ENCODE measurements at places on chromosomes 3 and 15.
A peak's percentile ranks its signal among the peaks of the same experiment; 100 is the strongest.

GRCh38 chr15:84894736-84895425 lies 10.4 kb downstream of the SLC28A1 start:
- no peak for DNase-seq

DNA sequence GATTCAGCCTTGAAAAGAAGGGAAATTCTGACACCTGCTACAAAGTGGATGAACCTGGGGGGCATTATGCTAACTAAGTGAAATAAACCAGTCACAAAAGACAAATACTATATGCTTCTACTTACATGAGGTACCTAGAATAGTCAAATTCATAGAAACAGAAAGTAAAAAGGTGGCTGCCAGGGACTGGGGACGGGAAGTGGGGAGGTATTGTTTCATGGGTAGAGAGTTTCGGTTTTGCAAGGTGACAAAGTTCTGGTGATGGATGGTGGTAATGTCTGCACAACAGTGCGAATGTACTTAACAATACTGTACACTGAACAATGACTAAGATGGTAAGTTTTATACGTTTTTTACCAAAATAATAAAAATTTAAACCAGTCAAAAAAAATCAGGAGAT lies 4.8 kb downstream of the IDH2 start:
- no peak for DNase-seq

- no peak for DNase-seq
These were observed 439.4 kb upstream of the RBMS3 start for GRCh38 chr3:28841441-28841840.

GRCh38 chr15:73087098-73087497 lies 34.8 kb downstream of the NEO1 start:
- DNase-seq, result no peak

- DNase-seq, result peak; percentile 59
These were observed 76.8 kb downstream of the BDH1 start for GRCh38 chr3:197478746-197479668.

DNA sequence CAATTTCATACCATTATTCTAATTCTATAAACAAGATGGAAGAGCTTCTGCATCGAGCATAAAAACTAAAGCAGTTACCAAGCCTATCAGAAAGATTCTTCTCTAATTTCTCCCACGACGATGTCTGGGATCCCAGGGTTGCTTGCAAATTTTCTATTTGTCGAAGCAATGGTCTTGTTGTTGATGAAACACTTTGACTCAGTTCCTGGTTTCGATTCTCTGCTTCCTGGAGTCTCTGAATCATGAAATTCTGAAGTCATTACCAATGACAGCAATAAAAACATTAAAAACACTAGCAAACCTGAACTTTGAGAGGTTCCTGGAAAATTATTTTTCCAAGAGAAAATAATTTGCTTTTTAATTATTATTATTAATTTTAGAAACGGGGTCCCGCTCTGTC lies 18.7 kb downstream of the TMF1 start:
- no peak for DNase-seq

DNA sequence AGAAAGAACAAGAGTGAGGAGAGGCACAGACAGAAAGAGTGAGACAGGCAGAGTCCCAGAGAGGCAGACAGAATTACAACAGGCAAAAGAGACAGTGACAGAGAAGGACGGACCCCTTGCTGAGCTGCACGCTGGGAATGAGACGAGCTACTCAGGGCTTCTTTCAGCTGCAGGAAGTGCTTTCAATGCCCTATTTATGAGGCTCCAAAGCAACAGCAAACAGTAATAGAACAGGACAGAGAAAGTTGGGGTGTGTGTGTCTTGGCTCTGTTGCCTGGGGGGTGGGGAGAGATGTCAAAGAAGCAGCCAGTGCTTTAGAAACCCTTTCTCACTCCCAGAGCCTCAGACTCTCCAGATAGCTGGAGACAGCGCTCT lies 502 bp upstream of the TIMP4 start:
- DNase-seq, result no peak

DNA sequence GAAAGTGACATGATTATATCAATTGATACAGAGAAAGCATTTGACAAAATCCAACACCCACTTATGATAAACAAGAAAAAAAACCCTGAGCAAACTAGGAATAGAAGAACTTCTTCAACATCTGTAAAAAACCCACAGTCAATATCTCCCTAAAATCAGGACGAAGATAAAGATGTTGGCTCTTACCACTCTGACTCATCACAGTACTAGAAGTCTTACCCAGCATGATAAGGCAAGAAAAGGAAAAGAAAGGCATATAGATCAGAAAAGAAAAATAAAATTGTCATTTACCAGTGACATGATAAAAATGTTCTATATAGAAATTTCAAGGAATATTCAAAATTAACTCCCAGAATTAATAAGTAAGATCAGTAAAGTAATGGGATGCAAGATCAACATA lies 7.2 kb upstream of the FBXW12 start:
- DNase-seq, result no peak

DNA sequence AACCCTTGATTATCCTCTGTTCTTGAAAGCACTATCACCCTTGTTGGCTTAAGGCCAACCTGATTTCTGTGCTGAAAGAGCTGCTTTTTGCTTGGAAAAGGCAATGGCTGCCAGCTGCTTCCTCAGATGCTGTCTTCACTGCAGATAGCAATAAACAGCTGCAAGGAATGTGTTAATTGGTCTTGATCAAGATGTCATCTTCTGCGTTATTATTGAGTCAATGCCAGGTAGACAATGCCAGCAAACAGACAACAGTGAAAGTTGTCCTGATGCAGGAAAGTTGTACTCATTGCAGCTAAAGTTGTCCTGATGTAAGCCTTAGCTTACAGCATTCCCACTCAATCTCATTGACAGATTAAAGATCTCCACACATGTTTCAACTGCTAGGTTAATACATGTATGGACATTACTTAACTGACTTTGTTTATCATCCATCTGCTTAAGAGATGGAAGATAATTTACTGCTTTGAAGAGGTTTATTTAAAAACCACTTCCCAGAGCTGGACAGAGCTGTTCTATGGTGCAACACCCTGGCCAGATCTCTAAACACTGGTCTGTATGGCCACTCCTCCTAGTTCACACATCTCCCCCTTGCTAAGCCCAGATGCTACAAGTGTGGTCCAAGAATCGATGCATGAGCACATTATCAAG lies 251.0 kb upstream of the MCTP2 start:
- no peak for DNase-seq

GRCh38 chr3:5087209-5087608 lies 34.9 kb upstream of the ARL8B start:
- DNase-seq, result no peak

GRCh38 chr3:106059953-106060517 lies 191.2 kb upstream of the CBLB start:
- no peak for DNase-seq

DNA sequence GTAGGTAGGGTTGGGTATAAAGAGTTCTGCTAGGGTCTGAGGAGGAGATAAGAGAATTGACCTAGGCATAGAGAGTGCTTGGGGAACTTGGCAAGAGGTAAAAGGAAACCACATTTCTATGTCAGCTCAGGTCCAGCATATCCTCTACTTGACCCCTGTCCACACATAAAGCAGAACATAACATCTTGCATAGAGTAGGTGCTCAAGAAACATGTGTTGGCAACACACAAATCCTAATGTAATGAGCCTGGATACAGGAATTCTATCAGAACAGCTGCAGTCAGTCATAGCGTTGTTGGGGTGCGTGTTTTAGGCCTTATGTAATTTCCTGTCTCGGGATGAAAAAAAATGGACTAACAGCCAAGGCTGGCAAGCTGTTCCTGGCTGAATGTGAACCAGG lies 35.0 kb upstream of the PLCL2 start:
- DNase-seq, result peak; percentile 79

DNA sequence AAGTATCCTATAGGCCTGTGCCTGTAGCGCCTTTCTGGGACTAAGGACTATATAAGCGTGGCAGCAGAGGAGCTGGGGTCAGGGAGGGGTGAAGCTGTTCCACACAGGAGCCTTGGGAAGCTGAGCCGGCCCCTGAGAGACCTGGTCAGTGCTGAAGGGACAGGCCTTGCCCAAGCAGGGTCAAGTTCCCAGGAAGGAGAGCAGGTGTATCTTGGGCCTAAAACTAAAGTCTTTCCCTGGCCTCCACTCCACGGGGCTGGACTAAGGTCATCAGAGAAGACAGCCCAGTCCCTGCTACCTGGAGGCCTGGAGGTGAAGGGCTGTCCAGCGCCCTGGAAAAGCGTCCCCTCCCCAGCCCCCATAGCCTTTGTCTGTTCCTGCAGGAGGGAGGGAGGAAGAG lies 23.9 kb upstream of the NR2C2 start:
- no peak for DNase-seq

GRCh38 chr15:93469994-93470393 lies 381.0 kb upstream of the RGMA start:
- no peak for DNase-seq

GRCh38 chr3:55189359-55189801 lies 261.5 kb upstream of the LRTM1 start:
- DNase-seq, result peak; percentile 94

DNA sequence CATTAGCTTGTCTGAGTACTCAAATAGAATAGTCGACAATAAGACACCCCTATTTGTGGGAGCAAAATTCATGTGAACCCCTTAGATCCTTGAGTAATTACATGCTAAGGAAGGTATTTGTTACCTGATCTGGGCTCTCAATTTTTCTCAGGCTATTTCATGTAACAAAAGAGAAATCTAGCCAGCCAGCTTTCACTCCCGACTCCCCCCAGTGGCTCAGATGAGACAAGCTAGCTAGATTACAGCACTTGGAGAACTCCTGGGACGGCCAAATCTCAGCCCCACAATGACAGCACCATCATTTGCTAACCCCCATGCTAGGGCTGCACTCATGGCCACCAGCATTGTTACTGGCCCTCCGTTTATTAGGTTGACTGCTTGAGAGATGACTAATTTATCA lies 41.3 kb downstream of the GLDN start:
- peak; percentile 43 for DNase-seq

DNA sequence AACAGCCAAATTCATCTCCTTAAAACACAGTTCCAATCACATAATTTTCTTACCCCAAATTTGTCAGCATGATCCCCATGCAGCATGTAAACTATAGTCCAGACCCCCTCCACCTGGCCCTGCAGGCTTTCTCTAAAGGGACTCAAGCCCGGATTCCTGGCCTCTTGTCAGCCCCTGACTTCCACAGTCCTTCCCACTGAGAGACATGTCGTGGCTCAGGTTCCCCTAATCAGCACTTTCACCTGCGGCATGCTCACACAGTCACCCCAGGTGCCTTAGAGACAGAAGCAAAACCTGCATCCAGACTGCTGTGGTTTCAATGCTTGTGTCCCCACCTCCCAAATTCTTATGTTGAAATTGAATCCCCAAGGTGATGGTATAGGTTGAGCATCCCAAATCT lies 372.7 kb upstream of the ATP10A start:
- DNase-seq, result no peak

DNA sequence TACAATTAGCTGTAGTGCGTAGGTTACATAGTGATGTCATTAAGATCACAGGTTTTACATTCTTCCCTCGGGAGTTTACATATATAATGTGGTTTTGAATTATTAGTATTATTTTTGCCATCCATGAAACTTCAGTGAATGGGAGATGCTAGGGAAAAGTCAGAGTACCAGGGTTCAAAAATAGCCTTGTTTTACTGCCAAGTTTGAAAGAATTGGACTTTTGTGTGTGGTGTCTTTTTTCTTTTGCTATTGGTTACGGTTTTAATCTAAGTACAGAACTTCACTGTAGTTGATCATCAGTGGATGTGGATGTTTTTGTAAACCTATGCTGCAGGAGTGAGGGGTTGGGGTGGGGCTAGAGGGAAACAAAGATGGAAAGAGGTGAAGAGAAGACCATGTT lies 20.7 kb downstream of the SLC25A26 start:
- no peak for DNase-seq

DNA sequence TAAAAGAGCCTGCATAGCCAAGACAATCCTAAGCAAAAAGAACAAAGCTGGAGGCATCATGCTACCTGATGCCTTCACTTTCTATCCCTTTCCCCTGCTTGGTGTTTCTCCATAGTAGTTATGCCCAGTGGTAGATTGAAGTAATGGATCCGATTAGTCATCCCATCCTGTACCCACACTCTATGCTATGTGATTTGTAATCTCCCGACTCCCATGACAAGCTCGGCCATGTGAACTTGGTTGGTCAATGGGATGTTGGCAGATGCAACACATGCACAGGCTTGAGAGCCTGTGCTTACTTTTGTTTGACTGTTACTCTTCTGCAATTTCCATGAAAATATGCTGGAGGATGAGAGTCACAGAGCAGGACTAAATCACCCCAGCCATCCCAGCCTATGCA lies 334.9 kb upstream of the DPH6 start:
- DNase-seq, result no peak

DNA sequence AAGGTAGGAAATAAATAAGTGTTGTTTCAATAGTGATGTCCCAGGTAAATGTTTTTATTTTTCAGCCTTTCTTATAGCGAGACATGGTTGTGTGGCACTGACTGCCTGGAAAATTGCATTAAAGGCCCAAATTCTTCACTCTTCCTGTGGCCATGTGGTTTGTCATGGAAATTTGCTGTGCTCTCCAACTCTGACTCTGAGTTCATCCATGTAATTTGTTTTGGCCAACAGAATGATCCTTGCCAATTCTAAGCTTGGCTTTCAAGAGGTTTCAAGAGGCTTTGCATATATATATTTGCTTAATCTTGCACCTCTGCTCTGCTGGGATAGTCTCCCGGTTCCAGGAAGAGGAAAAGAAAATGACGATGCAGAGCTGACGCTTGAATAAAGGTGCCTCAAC lies 107.5 kb upstream of the ARHGEF26 start:
- DNase-seq, result no peak

DNA sequence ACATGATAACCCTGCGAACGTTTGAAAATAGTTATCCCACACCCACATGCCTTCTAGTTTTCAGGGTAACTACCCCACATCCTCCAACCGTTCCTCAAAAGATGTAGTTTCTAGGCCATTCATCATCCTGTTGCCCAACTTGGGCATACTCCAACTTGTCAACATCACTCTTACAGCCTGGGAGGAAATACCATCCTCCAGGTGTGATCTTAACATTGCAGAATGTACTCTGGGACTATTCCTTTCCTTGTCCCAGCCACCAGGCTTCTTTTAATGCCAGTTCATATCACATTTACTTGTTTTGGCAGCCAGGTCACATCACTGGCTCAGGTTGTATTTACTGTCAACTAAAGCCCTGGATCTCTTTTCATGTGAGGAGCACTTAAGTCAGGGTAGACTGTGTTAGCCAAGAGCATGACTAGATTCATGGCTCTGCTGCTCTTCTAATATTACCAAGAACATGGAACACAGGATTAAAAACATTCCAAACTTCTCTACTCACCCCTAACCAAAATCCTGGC lies 4.0 kb upstream of the DENND6A start:
- peak; percentile 57 for DNase-seq

GRCh38 chr3:48129921-48130320 lies 58.3 kb downstream of the CDC25A start:
- peak; percentile 61 for DNase-seq

Measured in AG10803 (cell line).